ENCODE measurements at places on chromosomes 1 and 21. TPM values are rescaled to one million over a fixed set of nuclear protein-coding genes. Genes with fewer than 3 reads are reported as not detected.

DNA sequence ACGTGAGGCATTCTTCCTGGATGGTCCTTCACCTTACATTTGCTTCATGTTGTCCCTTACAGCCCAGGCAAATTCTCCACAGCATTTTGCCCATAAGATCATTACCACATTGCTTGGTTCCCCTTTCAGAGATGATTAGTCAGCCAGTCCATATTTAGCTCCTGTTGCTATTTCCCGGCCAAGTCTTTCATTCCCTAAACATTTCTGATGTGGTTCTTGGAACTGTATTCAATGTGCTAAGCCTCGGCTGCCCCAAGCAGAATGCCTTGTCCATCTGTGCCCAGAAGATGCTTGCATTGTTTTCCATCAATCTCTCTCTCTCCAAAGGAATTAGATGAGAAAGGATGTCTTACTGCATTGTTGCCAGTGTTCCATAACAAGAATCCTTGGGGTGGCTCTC, 420.9 kb upstream of the CAMK1G start:
- DNase-seq = no peak
- H3K4me3 ChIP-seq = no peak overlapping the region
- H3K27ac ChIP-seq = no peak overlapping the region
- H3K4me1 ChIP-seq = no peaks in the 10 kb centered on the region
- H3K27me3 ChIP-seq = no peaks in the 10 kb centered on the region
- no peaks in the 10 kb centered on the region for H3K36me3 ChIP-seq

GRCh38 chr1:245772325-245772724, 617.5 kb downstream of the KIF26B start:
- H3K4me3 ChIP-seq = no peak overlapping the region
- H3K4me1 ChIP-seq = peaks cover 58% of the 10 kb centered on the region
- H3K27ac ChIP-seq = peak overlapping the region; percentile 29
- H3K27me3 ChIP-seq = no peaks in the 10 kb centered on the region
- DNase-seq = no peak

WDR4 gene
- 8.1 TPM for total RNA-seq

- H3K27me3 ChIP-seq = no peaks in the 10 kb centered on the region
- H3K27ac ChIP-seq = no peak overlapping the region
- peaks cover 6% of the 10 kb centered on the region for H3K4me1 ChIP-seq
- no peak for DNase-seq
Observed at GRCh38 chr1:184214128-184214527, 162.6 kb downstream of the TSEN15 start.

GRCh38 chr1:31755850-31756492, 8.2 kb downstream of the ADGRB2 start:
- DNase-seq = no peak
- H3K27me3 ChIP-seq = no peaks in the 10 kb centered on the region
- no peak overlapping the region for H3K4me3 ChIP-seq
- no peaks in the 10 kb centered on the region for H3K36me3 ChIP-seq
- peaks cover 57% of the 10 kb centered on the region for H3K4me1 ChIP-seq

CRYBG2 gene
- total RNA-seq = 0.06 TPM

FMO1 gene
- total RNA-seq = not detected

GRCh38 chr1:22845398-22845935, 127.2 kb downstream of the LACTBL1 start:
- H3K27me3 ChIP-seq = no peaks in the 10 kb centered on the region
- H3K4me1 ChIP-seq = peaks cover 55% of the 10 kb centered on the region
- no peak overlapping the region for H3K4me3 ChIP-seq
- H3K27ac ChIP-seq = peak overlapping the region; percentile 89
- DNase-seq = no peak
- no peaks in the 10 kb centered on the region for H3K36me3 ChIP-seq

CLEC20A gene
- total RNA-seq = not detected

DNA sequence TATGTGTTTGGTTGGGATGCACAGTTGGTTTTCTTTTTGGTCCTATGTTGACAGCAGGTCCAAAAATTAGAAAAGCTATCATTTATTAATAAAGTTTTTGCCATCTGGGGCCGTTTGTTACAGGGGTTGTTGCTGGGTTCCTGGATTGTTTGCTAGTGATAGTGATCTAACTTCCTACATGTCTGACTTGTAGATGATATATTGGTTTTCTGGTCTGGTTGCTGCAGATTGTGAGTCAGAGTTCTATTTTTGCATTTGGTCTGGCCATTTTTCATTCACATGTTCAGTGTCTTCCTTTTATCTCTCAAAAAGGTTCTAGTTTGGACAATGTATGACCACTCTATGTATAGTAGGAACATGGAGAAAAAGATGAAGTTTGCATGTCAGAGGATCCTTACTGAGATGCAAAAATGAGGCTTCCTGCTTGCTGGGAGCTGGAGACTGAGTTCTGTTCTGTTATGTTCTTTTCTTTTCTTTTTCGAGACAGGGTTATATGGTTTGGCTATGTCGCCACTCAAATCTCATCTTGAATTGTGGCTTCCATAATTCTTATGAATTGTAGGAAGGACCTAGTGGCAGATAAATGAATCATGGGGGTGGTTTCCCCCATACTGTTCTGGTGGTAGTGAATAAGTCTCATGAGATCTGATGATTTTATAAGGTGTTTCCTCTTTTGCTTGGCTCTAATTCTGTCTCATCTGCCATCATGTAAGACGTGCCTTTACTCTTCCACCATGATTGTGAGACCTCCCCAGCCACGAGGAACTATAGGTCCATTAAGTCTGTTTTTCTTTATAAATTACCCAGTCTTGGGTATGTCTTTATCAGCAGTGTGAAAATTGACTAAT, 4.2 kb upstream of the NVL start:
- no peaks in the 10 kb centered on the region for H3K4me1 ChIP-seq
- H3K27ac ChIP-seq = no peak overlapping the region
- H3K27me3 ChIP-seq = no peaks in the 10 kb centered on the region
- H3K4me3 ChIP-seq = no peak overlapping the region

GRCh38 chr1:222767152-222767571, 30.2 kb downstream of the FAM177B start:
- H3K27ac ChIP-seq = no peak overlapping the region
- no peaks in the 10 kb centered on the region for H3K27me3 ChIP-seq
- no peaks in the 10 kb centered on the region for H3K4me1 ChIP-seq
- H3K36me3 ChIP-seq = no peaks in the 10 kb centered on the region
- no peak for DNase-seq
- no peak overlapping the region for H3K4me3 ChIP-seq
